ENCODE measurements at places on chromosomes 2 and 18.

GRCh38 chr18:58769321-58769720 is 95.4 kb upstream of the ZNF532 start:
- no peak for DNase-seq

GRCh38 chr2:218091746-218092145 is 22.7 kb downstream of the RUFY4 start:
- no peak for DNase-seq

GRCh38 chr2:37361216-37361815 is 16.9 kb downstream of the QPCT start:
- DNase-seq = no peak

DNA sequence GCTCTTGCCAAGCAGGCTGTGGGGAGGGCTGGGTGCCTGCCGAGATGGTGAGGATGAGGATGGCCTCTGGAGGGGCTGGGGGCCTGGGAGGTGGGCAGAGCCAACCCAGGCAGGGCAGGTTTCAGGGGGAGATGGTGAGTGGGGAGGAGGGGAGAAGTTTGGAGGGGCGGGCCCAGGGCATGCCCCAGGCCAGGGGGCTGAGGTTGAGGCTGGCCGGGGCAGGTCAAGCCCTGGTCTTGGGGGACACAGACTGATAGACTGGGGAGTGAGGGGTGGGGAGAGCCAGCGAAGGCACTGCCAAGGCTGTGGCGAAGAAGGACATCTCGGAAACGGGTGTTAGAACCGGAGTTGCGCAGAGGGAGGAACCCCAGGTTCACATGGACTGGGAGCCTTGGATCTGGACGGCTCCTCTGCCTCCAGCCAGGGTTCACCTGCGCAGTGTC is 12.6 kb downstream of the CAPN10 start:
- DNase-seq = no peak

- DNase-seq = no peak
These were observed 191.4 kb upstream of the CHAC2 start for GRCh38 chr2:53576166-53576565.

GRCh38 chr2:169961911-169962310 is 134.7 kb downstream of the UBR3 start:
- no peak for DNase-seq

DNA sequence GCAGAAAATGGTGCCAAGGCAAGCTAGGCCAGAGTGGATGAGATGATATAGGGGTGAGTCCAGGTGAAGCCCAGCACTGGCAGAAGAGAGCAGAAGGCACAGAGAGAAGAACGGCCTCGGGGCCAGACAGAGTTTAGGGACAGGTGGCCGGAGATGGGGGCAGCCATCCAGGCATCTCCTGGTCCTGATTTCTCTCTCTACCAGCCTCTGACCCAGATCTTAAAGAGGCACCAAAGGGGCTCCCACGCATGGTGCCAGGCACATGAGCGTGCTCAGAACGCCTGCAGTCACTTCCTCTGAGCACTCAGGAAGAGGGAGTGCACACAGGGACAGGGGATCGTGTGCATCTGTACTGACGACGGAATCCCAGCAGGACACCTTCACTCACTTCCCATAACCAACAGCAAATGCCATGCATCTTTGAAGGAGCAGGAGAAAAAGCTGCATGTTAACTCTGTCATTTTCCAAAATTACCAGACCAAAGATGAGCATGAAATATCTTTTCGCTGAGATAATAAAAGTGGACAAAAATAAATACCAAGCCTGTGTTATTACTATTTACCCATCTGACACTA is 427.8 kb upstream of the MYT1L start:
- DNase-seq = no peak

DNA sequence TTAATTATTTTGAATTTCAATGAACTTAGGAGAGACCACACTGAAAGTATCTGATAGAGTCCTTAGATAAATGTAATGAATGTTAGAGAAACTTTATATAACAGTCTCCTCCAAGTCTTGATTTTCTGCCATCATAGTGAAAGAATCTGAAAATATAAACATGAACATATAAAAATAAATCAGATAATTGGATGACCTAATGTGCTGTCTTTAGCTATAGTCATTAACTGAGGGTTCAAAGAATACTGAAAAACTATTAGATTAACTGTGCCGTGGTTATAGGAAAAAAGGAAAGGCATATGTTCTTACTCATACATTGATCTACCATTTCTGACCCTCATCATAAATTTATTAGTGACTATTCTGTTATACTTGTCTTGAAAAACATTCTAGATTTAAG is 47.0 kb upstream of the SPAG16 start:
- DNase-seq = no peak

DNA sequence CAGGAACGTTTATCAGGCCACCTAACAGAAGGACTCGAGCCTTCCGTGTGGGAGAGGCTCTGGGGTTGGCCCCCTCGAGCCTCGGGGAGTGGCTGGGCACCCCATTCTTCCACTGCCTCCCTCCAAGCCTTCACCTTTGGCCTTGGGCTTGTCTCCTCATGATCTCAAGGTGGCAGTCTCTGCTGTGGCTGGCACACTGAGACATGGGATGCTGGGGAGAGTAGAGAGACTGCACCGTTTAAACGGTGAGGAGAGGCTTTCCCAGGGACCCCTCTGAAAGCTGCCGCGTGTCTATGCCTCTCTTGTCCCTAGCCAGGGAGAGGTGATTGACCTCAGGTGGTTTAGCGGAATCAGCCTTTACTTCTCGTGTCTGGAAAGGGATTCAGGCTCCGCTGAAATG is 71.0 kb downstream of the DCDC2C start:
- DNase-seq = no peak

DNA sequence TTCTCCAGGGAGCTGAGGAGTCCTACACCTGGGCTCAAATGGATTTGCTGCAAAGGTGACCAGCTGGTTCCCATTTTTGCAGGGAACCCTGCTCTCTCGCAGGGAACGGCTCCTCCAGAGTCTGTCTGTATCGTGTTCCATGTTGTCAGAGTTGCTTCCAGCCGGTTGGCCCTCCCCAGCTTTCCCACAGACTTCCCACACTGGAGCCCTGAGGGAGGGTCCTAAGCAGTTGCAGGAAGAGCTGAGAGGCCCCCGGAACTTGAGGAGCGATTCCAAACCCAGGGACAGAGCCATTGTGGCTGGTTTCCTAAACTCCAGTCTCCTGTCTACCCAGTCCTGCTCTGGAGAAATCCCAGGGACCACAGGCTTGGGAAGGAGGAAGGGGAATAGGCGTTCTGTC is 121.7 kb upstream of the PPP1CB start:
- no peak for DNase-seq

GRCh38 chr2:217920879-217921603 is 81.8 kb downstream of the TNS1 start:
- no peak for DNase-seq

DNA sequence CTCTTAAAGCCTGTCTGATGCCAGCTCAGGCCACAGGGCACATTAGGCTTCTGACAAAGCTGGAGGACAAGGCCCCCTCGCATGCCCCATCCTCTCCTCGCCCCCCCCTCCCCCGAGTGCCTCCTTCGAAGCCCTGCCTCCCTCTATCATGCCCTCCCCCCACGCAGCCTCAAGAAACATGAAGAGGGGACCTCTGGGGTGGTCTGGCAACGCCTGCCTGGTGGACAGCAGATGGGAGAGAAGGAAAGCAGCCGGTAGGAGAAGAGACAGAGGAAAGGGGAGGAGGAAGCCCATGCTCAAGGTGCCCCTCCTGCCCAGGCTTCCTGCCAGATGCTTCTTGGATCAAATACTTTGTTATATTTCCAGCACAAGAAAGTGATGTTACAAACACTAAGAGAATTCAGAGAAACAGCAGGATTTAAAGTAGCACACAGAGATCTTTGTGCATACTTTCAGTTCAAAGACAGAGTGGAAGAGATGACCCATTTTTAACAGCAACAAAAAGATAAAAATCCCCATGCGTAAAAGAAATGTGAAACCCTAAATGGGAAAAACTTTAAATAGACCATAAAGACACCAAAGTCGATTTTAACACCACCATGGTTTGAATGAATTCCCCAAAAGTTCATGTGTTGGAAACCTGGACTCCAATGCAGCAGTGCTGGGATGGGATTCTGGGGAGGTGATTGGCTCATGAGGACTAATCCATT is 19.0 kb downstream of the BOK start:
- DNase-seq = peak; percentile 52

DNA sequence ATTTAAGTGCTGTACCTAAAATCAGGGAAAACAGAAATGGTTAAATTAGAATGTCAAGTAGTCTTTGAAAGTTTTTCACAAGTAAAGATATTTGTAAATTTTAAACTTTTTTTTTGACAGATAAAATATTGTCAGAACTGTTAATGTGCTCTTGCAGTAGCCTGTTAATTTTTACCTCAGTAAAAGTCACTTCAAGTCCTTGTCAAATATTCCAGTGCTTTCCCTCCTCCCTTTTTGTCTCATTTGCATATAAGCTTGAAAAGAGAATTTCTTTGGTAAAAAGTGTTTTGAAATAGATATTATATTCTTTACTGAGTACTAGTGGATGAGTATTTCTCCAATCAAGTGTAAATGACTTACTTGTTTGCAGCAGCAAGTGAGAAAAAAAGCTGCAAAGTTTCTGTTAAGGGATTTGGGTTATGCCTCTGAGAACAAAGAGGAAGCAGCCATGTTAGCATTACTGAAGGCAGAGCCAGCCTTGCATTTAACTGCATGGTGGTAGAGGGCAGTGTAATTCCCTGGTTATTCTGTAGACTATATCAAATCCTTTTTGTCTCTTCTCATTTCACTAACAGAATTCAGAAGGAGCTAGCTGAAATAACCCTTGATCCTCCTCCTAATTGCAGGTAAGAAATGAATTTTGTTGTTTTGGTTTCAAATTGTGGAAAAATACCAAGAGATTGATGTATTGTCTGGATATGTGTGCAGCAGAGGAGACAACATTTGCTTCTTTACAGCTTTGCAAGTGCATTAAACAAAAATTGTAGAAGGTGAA is 3.2 kb downstream of the UBE2E3 start:
- DNase-seq = peak; percentile 42

DNA sequence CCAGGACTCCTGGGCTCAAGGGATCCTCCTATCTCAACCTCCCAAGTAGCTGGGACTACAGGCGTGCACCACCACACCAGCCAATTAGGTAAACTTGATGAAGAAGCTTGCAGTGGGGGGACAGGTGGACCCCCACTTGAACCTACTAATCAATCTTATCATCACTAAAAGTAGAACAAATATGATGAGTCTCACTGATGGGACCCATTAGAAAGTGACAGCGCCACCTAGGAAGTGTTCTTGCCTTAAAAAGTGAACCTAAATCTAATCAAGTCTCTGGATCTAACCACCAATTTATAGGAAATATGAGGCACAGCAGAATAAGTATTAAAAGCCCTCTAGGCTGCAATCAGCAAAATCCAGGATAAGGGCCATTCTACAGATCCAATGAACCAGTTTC is 79.2 kb downstream of the BIN1 start:
- DNase-seq = no peak

DNA sequence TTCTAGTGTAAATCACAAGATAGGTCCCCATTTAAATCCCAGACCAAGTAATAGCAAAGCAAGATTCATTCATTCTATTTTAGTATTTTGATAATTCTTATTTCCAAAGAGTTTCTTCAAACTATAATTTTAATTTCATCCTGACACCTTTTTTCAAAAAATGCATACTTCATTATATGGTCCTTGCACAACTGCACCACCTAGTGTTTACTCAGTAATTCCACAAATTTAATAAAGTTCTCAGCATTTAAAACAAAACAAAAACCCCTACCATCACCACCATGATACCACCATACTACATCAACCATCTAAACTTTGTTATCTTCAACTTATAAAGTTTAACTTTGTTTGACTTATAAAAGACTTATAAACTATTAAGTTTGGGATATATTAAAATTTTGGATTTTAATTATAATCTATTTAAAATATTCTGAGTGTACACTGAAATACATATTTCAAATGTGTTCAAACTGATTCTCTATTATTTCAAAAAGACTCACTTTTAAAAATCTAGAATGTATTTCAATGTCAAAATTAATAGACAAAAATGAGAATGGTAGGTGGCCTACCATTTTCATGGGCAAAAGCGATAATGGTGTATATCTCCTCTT is 44.2 kb downstream of the WDPCP start:
- DNase-seq = peak; percentile 8

DNA sequence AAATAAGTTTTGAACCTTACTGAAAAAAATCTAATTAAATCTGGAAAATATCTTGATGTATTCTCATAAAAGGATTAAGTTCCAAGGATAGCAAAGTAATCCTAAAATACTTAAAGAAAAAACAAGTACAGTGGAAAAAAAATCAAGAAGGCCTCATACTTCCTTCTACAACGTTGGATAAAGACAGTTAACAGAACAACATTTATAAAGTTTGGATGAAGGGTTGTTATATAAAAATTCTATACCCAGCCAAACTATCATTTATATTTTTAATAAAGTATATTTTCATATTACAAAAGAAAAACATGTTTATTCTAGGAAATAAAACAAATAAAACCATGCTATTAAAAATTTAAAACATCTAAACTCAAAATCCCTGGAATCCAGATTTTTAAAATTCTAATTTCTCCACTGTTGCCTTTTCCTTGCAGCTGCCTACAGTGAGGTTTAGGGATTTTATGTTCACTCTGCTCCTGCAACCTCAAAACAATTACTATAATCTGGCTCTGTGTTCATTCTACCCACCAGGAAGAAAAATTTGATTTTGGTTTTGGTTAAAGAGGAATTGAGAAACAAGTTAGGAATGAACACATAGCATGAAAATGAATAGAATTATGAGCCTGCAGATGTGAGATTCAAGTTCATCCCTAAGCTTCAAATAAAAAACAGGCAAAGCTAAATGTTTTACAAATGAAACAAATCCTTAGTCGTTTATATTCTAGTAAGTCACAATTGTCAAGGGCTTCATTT is 142.8 kb downstream of the LPIN1 start:
- no peak for DNase-seq

GRCh38 chr2:84847326-84848050 is 33.4 kb downstream of the TRABD2A start:
- DNase-seq = no peak

DNA sequence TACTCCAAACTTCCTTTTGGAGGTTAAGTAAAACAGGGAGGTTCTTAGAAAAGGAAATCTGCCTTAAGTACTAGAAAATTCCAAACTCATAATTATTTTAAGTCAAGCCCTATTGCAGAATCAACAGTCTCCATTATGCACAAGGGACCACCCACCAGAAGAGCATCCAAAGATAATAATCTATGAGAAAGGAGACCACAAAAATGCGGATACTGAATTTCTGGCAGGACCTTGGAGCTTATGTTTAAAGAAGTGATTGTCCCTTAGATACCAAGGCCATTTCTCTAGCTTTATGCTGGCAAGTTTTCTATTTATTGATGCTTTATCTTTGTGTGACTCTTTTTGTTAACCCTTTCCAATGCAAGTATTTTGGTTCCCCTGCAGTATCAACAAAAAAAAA is 404.0 kb upstream of the MMADHC start:
- DNase-seq = peak; percentile 69

- peak; percentile 96 for DNase-seq
These were observed 741.3 kb upstream of the RAB6C start for GRCh38 chr2:129237966-129238725.

- DNase-seq = no peak
These were observed 69.2 kb upstream of the WIPF1 start for GRCh38 chr2:174666845-174667244.

GRCh38 chr2:172374318-172375240 is 52.8 kb upstream of the ITGA6 start:
- no peak for DNase-seq

All from astrocyte of the cerebellum (primary cell).